Stimulated activated CD4-positive, alpha-beta T cell treated with anti-CD3 and anti-CD28 coated beads, Interleukin-2, amount 100 ng/mL, for 4 hours (primary cell): ENCODE measurements at places on chromosomes 7 and 10.

DNA sequence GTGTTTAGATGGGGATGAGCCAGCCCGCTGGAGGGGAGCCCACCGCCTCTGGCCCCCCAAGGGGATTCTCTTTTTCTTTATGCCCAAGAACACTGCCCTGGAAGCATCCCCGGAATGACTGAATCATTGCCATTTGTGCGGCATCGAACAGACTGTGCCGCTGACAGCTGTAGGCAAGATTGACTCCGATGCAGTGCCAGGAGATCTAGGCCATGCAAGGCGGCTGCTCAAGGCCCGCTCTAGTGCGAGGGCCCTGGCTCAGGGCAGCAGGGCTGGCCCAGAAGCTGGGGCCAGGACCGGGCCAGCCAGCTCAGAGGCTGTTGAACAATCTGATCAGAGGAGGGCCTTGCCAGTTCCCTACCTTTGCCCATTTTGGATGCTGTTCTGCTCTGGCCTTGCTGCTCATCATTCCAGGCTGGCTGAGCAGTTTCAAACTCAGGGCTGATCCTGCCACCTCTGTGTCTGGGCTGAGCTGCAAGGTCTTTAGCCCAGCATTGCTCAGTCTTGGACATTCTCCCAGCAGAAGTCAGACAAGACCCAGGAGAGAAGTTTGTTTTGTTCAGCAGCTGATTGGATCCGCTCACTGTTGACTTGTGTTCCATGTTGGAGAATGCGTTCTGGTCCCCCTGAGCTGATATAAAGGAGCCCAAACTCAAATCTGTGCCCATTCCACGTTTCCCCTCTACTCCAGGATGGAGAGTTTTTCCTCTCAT lies 485.3 kb upstream of the GALNT17 start:
- no peak for DNase-seq

DNA sequence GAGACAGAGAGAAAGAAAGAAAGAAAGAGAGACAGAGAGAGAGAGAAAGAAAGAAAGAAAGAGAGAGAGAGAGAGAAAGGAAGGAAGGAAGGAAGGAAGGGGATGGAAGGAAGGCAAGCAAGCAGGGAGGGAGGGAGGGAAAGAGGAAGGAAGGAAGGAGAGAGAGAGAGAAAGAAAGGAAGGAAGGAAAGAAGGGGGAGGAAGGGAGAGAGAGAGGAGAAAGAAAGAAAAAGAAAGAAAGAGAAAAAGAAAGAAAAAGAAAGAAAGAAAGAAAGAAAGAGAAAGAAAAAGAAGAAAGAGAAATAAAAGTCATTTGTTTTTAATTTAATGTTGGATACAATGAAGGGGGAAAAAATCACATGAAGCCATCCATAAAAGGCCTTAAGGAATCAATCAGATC lies 4.6 kb upstream of the RASSF4 start:
- no peak for DNase-seq

- DNase-seq = no peak
Measured at GRCh38 chr7:134885967-134886352, 100.3 kb upstream of the AGBL3 start.

DNA sequence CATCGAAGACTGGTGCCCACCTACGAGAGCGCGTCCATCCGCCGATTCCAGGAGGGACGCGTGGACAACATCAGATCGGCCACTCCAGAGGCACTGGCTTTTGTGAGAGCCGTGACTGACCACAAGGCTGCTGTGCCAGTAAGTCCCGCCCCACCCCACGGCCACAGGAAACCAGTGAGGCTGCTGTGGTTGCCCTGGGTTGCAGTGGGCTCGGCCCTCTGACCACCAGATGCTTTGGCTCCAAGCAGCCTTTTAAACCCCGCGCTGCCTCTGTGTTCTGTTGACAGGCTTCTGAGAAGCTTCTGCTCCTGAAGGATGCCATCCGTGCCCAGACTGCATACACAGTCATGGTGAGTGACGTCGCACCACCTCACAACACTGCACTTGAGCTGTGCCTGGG lies 24.4 kb upstream of the C10orf53 start:
- no peak for DNase-seq

DNA sequence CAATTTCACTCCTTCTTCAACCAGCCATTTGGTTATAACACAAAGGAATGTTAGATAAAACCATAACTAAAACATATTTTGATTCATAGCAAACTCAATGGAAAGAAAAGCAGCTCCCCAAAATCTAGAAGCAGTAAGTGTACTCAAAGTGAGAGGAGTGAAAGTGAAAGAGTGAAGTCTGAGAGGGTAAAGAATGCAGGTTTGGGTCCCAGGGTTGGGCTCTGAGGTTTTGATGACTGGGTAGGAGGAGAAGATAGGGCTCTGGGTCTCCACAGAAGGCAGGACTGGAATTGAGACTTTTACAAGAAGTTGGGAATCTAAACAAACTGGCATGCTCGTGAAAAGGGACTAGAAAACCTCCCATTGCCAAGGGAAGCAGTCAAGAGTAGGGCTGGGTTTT lies 85.4 kb upstream of the RSU1 start:
- DNase-seq = no peak

- no peak for DNase-seq
Measured at GRCh38 chr7:97731736-97732564, at the start of gene TAC1. Gene TAC1 (plus strand): TSS chr7:97732086. CDS start chr7:97732613, 527 bp downstream.

GRCh38 chr7:18900803-18901202 lies 216.6 kb downstream of the TWIST1 start:
- no peak for DNase-seq

GRCh38 chr10:119296703-119297102 lies 89.3 kb downstream of the GRK5 start:
- no peak for DNase-seq

GRCh38 chr10:56633876-56634452 lies 272.9 kb upstream of the ZWINT start:
- no peak for DNase-seq

- no peak for DNase-seq
Measured at GRCh38 chr10:91694170-91694794, 61.4 kb upstream of the PPP1R3C start.

- no peak for DNase-seq
Measured at GRCh38 chr7:68840991-68841390, 757.3 kb upstream of the AUTS2 start.

GRCh38 chr10:74297389-74298080 lies 146.5 kb downstream of the ADK start:
- no peak for DNase-seq

DNA sequence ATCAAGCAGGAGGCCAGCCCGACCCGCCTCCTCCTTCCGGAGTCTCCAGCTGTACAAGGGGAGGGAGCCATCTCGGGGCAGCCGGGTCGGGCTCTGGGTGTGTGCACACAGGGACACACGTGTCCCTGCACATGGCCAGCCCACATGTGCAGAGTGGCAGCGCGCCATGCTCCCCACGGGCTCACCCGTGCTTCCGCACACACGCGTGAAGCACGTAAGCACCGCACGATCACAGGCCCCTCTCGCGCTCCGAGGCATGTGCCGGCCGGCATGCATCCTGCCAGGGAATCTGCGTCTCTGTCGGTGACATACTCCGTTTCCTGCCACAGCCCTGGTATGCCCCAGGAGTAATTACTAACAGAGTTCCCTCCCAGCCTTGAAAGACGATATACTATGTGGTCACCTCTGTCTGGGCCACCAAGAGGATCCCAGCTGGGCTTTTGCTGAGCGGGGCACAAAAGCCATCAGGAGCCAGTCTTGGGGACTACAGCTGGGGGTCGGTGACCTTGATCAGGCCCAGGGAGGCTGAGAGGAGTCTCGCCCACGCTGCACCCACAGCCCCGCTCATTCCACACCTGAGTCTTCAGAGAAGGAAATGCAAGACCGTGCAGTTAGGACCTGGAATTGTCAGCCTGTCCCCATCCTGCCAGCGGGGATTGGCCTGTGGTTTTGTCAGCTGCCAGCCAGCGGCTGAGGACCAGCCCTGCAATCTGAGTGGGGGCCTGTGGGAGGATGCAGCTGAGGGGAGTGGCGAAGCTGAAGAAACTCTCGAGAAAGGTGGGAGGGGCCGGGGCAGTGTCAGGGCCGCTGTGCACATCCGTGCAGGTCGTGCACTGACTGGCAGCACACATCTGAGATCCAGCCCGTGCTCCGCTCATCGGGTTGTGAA lies 11.0 kb upstream of the LFNG start:
- peak; percentile 63 for DNase-seq

DNA sequence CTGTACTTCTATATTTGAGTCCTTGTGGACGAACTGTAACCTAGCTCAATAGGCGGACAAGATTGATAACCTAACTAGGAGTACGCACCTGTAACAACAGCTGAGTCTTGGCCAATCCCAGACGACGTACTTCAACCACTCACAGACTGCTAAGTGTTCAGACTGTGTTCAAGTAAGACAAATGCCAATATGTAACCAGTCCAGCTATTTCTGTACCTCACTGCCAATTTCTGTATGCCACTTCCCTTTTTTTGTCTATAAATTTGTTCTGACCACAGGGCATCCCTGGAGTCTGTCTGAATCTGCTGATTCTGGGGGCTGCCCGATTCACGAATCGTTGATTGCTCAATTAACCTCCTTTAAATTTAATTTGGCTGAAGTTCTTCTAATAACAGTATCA lies 32.2 kb downstream of the HACD1 start:
- DNase-seq = no peak

- no peak for DNase-seq
Measured at GRCh38 chr7:71132377-71133231, 660 bp downstream of the GALNT17 start.

- DNase-seq = no peak
Measured at GRCh38 chr10:103241262-103242011, 4.2 kb upstream of the RPEL1 start.

DNA sequence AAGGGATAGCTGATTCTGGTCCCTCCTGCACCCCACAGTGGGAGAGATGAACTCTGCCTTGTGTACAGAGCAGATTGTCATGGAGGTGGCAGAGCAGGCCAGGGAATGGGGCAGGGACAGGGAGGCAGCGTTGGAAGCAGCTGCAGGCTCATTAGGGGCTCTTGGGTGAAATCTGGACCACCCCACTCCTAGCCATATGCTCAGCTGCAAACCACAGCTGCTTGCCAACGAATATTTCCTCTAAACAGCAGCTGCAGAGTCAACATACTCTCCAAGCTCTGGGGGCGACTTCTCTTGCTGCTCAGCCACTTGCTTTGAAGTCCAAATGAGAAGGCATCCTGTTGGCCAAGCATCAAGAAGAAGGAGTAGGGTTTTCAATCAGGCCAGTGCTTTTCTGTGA lies 302.3 kb upstream of the AUTS2 start:
- no peak for DNase-seq

GRCh38 chr7:116621649-116622048 lies 50.3 kb upstream of the MET start:
- DNase-seq = no peak

DNA sequence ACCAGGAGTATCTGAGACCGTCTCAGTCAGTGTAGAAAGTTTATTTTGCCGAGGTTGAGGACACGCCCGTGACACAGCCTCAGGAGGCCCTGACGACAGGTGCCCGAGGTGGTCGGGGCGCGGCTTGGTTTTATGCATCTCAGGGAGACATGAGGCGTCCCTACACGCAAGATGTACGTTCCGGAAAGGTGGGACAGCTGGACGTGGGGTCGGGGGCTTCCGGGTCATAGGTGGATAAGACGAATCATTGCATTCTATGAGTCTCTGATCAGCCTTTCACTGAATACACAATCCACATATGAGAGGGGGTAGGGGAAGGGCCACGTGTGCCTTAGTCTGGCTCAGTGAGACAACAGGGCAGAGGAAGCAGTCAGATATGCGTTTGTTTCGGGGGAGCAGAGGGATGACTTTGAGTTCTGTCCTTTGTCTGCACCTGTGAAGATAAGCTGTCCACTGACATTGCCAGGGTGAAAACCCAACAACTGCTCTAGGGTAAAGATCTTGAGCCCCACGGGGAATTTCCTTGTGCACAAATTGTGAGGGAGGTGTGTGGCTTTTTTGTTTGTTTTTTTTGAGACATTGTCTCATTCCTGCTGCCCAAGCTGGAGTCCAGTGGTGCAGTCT lies 66.2 kb downstream of the DNAJB6 start:
- DNase-seq = no peak

GRCh38 chr7:211715-212058 lies 19.3 kb downstream of the FAM20C start:
- no peak for DNase-seq

- no peak for DNase-seq
Measured at GRCh38 chr7:74263399-74264120, 9.4 kb upstream of the RFC2 start.

DNA sequence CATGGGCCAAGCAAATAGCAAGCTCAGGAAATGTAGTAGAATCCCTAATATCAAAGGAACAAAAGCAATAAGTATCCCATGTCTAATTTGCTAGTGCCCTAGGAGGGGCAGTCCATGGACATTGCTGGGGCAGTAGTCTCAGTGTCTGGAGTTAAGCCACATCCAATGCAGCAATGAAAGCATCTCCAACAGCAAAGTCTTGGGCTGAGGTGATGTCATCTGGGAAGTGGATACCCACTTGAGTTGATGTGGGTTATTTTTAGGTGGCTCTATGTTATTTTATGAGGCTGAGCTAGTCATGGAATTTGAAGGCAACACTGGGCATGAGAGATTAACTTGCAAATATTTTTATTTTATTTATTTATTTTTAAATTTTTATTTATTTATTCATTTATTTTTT lies 540.0 kb downstream of the ETV1 start:
- no peak for DNase-seq

- no peak for DNase-seq
Measured at GRCh38 chr10:65423043-65423442, 1502.8 kb upstream of the LRRTM3 start.

GRCh38 chr7:32427769-32428291 lies 62.4 kb downstream of the LSM5 start:
- peak; percentile 14 for DNase-seq

GRCh38 chr10:101563007-101563406 lies 25.1 kb downstream of the POLL start:
- DNase-seq = no peak

- DNase-seq = no peak
Measured at GRCh38 chr7:157444011-157444842, 107.4 kb downstream of the DNAJB6 start.

DNA sequence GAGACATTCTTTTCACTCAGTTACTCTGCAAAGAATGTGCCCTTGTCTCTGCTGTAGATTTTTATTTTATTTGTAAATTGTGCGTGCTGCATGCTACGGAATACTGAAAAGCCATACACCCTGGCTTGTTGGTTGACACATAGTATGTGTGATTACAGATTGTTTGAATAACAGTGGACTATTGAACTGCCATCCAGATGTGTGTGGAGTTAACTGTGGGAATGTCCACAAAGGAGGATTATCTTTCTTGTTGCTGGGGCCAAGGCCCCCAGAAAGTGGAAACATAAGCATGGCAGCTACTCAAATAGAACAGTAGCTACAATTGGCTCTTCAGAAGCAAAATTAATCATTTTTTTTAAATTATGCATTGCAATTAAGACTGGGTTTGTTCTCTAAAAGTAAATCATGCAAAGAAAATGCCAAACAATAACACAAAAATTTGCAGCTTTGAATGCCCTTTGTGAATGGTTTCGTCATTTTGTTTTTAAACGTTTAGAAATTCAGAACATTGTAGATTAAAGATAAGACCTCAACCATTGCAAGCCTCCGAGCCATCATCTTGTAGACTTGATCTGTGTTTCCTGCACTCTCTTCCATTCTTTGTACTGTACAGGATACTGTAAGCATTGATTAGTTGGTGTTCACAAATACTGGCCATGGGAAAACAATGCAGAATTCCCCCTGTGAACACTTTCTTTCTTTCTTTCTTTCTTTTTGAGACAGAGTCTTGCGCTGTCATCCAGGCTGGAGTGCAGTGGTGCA lies 210.3 kb upstream of the TCF7L2 start:
- DNase-seq = no peak

- DNase-seq = no peak
Measured at GRCh38 chr10:132554991-132555647, 17.5 kb downstream of the INPP5A start.

- DNase-seq = no peak
Measured at GRCh38 chr10:58019863-58020537, 247.7 kb downstream of the IPMK start.

- DNase-seq = no peak
Measured at GRCh38 chr7:48708635-48709034, 215.7 kb upstream of the CDC14C start.
